T-cell (primary cell): ENCODE measurements at places on chromosomes 13 and 19. TPM values are rescaled to one million over a fixed set of nuclear protein-coding genes. Genes with fewer than 3 reads are reported as not detected.

Gene CD70
- total RNA-seq = 4.3 TPM

Gene GAPDHS
- total RNA-seq = not detected

Gene F10
- total RNA-seq = not detected

Gene PTH2
- total RNA-seq = not detected

Gene REEP6
- 5.5 TPM for total RNA-seq

Gene MISP3
- 1.1 TPM for total RNA-seq

Gene ZNF112
- not detected for total RNA-seq
